Myocyte (in vitro differentiated cells): ENCODE measurements at places on chromosomes 1 and 21.
A peak's percentile ranks its signal among the peaks of the same experiment; 100 is the strongest.

GRCh38 chr1:17007121-17007520 lies 4.6 kb downstream of the ATP13A2 start:
- no peak for DNase-seq

DNA sequence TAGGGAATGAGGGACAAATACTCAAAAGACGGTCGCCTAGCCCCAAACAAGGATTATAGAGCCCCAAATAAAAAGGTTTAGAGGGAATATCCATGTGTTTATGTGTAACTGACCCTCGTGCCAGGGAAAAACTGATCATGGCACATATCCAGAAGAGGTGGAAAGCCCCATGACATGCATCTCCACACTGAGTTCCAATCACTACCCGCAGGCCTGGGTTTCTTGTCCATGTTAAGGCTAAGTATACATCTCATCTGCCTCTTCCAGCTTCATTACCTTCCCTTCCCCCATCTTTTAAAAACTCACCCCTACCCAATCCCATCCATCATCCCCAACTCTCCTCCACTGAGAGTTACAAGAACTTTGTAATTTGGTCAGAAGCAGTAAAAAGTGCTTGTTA lies 15.2 kb downstream of the GADD45A start:
- no peak for DNase-seq

- no peak for DNase-seq
Observed at GRCh38 chr1:44073528-44073927, 42.3 kb upstream of the SLC6A9 start.

DNA sequence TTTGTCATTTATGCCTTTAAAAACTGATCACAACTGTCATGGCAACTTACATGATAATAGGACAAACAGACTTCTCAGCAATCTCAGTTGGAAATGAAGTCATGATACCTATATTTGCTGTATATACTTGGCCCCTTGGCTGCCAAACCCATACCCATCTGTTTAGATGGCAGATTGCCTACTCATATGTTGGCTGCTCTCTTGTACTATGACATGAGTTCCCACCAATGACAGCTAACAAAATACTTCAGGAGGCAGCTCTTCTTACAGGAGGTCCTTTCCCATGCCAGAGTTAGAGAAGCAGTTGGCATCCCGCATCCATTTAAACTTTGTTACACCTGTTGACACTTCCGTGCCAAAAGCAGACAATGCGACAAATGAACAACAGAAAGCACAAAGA lies 603.1 kb upstream of the ADGRL2 start:
- DNase-seq, result peak; percentile 0

DNA sequence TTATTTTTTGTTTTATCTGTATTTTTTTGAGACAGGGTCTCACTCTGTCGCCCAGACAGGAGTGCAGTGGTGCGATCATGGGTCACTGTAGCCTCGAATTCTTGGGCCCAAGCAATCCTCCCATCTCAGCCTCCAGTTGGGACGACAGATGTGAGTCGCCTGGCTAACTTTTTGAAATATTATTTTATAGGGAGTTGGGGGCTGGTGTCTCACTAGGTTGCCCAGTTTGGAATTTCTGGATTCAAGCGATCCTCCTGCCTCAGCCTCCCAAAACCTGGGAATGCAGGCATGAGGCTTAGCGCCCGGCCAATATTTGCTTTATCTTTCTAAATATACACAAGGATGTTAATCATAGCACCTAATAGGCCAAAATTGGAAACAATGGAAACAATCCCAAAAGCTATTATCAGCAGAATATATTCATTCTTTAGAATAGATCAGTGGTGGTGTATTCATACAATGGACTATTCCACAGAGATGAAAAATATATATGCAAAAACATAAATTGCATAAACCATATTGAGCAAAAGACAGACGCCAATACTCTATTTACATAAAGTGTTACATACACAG lies 55.9 kb downstream of the DAP3 start:
- DNase-seq, result no peak

GRCh38 chr1:25906644-25907300 lies 553 bp upstream of the STMN1 start:
- peak; percentile 39 for DNase-seq

DNA sequence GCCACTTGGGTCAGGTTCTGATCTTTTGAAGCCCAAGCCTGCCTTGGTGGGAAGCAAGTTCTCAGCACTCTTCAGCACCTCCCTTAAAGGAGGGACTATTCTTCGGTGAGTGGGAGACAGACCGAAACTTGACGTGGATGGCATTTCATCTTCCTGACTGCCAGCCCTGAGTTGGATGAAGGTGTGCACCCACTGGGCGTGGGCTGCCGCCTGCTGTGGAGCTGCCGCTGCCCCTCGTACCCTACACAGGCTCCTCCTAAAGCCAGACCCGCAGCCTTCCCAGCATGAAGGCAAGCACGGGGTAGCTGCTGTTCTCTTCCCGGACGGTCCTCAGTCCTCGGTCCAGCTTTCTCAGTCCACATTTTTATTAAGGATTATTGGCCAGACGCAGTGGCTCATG lies 84.2 kb downstream of the SLC66A1 start:
- no peak for DNase-seq
